ENCODE measurements at places on chromosomes 16 and 17.

DNA sequence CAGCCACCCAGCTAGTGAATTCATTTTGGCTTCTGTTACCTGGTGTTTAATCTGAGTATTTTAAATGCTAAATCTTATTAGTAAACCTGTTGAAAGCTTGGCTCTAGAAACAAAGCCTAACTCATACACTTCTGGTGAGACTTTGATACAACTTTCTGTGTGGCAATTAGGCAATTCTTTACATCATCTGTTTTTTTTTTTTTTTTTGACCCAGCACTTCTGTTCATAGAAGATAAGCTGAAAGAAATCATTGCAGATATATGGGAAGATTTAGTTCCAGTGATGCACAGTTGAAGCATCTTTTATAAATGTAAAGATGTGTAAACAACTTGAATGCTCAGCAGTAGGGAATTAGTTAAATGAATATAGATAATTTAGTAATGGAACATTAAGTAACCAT lies 21.7 kb upstream of the ABCC11 start:
- no peak for DNase-seq

DNA sequence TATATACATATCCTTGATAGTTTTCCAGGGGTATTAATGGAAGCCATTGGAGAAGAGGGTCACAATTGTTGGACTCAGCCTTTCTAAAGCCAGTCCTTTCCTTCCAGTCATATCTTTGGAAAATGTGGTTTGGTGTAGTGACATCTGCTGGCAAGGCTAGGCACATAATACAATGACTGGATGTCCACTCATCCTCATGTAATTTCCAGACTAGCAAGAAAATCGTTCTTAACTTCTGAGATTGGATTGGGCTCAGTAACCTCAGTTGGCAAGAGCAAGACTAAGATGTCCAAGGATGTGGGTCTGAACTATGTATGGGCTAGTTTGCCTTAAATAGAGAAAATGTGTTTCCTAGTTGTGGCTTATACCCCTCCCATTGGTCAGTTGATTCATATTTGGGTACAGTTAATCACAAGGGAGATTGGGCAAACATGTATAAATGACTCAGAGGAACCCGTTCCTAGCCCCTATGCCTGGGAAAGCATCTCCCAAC lies 8.7 kb upstream of the KAT7 start:
- DNase-seq, result no peak

- DNase-seq, result no peak
Measured at GRCh38 chr17:44911133-44912001, 3.9 kb downstream of the GFAP start.

GRCh38 chr16:67727521-67728485 lies 8.7 kb upstream of the GFOD2 start:
- DNase-seq, result no peak

- peak; percentile 54 for DNase-seq
Measured at GRCh38 chr16:85395913-85396878, 216.9 kb upstream of the GSE1 start.

GRCh38 chr17:37744961-37745800 lies at the start of gene HNF1B:
TSS of gene HNF1B (minus strand) at chr17:37745059. CDS start at chr17:37744884, 175 bp downstream.
- DNase-seq, result no peak

DNA sequence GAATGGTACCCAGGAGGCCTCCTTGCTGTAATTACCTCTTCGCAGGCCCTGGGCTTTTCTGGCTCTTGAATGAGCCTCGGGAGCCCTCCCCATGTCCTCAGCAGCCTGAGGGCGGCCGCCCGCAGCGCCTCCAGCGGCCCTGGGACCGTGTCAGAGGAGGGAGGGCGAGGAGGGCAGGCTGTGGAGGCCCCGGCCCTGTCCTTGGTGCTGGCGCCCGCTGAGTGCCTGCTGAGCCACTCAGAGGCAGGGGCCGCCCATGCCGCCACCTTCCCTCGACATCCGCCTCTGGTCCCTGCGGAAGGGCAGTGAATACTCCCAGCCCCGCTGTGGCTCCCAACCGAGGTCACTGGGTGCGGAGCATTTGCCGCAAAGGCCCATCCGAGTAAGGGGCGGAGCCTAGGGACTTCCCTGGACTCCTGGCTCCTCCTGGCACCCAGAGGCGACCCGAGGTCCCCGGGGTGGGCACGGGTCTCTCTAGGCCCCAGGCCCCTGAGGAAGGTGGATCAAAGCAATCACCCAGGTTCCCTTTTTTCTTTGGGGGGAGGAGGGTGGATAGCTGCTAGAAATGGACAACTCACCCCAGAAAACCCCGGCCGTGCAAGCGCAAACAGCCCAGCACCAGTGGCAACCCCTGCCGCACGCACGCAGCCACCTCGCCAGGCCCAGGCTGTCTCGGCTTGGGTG lies 2.8 kb downstream of the RBFOX3 start:
- DNase-seq, result no peak

- DNase-seq, result peak; percentile 24
Measured at GRCh38 chr17:57994436-57994835, 6.4 kb upstream of the VEZF1 start.
